ENCODE measurements at places on chromosomes 5 and 9.

DNA sequence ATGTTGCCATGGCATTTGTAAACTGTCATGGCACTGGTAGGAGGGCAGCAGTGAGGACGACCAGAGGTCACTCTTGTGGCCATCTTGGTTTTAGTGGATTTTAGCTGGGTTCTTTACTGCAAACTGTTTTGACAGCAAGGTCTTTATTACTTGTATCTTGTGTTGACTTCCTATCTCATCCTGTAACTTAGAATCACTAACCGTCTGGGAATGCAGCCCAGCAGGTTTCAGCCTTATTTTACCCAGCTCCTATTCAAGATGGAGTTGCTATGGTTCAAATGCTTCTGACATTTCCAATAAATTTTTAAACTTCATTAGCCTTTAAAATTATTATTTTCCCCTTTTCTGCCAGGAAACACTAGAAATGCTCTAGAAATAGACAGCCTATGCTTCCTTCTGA is 839.1 kb downstream of the NR2F1-AS1 start:
- DNase-seq: no peak

DNA sequence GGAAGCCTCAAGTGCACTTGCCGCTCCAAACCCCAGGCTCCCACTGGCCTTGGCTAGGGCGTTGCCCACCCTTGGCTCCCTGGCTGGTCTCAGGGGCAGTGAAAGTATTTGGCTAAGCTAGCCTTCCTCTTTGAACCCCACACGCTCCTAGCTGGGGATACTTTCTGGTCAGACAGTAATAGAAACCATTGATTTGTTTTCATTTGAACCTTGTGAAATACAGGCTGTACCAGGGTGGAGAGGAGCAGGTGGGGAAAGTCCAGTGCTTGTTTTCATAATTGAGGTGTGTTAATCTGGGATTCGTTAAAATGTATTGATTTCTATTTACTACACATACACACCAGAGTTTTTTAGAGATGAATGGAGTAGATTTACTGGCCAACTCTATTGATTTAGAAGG is 45.9 kb upstream of the TRMT10B start:
- DNase-seq: no peak

DNA sequence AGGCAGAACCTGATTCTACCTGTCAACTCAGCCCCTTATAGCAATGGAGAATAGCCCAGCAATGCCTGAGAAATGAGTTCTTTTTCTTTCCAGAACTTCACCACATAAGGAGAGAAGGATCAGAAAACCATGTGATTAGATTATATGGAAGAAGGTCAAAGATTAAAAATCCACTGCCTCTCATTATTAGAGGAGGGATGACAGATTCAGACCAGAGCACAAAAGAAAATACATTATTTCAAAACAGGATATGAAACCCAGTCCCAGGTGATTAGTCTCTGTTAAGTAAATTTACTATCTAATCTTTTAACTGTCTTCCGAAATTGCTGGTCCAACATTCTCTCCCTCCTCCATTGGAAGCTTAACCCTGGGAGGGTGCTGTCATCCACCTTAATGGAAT is 322.4 kb downstream of the SLIT3 start:
- no peak for DNase-seq

DNA sequence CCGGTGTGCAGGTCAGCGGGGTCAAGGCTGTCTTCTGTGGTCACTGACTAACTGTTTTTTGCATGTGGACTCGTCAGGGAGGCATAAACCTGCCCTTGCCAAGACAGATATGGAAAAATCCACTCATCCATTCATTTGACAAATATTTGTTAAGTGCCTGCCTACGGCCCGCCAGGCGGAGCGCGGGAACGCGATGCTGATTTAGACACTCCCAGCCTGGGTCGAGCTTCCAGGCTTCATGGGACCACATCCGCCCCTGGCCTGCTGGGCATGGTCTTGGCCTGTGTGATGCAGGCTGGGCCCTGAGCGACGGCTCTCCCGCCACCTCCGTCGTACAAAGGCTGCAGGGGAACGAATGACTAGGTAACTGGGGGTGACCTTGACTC is 18.1 kb downstream of the MYMK start:
- DNase-seq: no peak

GRCh38 chr9:82404196-82404870 is 415.8 kb downstream of the SPATA31D1 start:
- DNase-seq: peak; percentile 34

GRCh38 chr5:10863763-10864383 is 102.8 kb upstream of the DAP start:
- no peak for DNase-seq

DNA sequence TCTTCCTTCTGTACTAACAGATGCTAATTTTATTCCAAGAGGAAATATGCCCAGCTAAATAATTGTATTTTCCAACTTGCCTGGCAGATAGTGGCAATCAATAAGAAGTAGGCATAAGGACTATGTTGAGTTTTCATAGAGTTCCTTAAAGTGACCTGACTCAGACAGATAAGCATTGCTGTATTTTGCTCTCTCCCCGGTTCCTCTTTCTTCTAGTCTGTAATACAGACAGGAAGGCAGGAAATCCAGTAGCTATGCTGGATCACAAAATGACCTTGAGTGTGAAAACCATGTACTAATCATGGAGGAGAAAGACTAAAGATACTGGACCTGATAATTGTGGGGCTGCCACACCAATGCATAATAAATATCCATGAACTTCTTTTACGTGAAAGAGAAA is 701.7 kb downstream of the CETN3 start:
- DNase-seq: no peak

GRCh38 chr5:176830995-176831423 is 20.6 kb downstream of the UNC5A start:
- DNase-seq: no peak

DNA sequence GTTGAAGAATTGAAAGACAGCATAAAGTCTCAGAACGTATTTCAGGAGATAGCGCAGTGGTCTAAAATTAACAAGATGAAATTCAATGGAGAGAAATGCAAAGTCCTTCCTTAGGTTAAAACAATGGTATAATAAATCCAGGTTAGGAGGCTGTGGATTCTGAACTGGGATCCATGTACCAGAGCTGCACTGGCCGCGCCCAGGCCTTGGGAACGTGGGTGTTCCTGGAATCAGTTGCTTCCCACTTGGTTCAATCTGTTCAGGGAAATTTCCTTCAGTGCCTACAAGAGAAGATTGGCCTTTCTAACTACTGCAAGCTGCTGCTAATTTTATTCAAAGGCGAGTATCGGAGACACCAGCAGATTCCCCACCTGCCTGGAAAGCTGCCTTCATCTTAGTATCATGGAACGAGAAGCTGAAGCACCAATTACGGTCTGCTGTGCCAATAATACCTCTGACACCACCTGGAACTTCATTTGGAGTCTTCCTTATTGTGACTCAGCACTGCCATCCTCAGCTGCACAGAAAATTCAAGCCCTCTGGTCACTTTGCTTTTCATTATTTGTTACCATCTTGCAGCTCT is 14.3 kb upstream of the CTNND2 start:
- DNase-seq: no peak

- DNase-seq: no peak
Observed at GRCh38 chr9:124453586-124454191, 3.4 kb downstream of the ADGRD2 start.

DNA sequence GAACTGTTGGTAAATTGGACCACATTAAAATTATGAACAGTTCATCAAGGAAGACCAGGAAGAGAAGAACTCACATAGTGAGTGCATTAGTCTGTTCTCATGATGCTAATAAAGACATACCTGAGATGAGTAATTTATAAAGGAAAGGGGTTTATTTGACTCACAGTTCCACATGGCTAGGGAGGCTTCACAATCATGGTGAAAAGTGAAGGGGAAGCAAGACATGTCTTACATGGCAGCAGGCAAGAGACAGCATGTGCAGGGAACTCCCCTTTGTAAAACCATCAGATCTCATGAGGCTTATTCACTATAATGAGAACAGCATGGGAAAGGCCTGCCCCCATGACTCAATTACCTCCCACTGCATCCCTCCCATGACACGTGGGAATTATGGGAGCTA is 135.9 kb upstream of the MAN2A1 start:
- DNase-seq: no peak

- no peak for DNase-seq
Observed at GRCh38 chr9:73437758-73438157, 286.1 kb downstream of the ANXA1 start.

GRCh38 chr9:129995409-129996160 is 47.4 kb downstream of the FNBP1 start:
- DNase-seq: no peak

DNA sequence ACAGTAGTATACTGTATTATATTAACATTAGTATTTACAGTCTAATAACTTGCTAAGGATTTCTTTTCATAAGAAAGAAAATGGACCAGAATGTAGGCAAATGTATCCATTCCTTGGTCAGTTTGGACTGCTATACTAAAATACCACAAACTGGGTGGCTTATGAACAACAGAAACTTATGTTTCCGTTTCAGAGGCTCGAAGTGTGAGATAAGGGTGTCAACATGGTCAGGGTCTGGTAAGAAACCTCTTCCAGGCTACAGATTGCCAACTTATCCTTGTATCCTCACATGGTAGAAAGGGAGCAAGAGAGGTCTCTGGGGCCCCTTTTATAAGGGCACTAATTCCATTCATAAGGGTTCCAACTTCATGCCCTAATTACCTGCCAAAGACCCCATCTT is 9.2 kb upstream of the ESM1 start:
- DNase-seq: no peak

DNA sequence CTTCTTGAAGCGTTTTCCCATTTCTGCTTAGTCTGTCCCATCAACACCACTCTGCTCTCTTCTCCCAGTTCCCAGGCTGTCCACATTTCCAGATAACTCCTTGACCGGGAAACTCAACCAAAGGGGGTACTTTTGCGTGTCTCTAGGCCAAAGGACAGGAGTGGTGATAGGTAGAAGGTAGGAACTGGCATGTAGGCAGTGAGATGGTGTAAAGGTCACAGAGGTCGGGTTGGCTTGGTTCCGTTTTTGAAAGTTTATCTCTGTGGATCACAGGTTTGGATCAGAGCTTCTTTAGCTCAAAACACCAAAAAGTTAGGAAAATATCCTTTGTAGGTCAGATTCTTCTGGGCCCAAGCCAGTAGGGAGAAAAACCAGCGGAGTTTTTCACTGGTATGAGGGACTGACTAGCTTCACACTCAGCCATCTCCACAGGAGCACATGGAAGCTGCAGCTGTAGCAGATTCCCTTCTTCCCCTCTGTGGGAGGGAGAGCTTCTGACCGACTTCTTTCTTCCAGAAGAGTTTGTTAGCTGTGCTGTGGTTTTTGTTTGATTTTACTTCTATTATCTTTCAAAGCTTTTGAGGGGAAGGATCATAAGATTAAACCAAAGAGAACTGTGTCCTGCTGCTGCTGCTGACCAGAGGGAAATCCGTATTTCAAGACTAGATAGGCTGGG is 98.4 kb upstream of the DMRT1 start:
- no peak for DNase-seq

DNA sequence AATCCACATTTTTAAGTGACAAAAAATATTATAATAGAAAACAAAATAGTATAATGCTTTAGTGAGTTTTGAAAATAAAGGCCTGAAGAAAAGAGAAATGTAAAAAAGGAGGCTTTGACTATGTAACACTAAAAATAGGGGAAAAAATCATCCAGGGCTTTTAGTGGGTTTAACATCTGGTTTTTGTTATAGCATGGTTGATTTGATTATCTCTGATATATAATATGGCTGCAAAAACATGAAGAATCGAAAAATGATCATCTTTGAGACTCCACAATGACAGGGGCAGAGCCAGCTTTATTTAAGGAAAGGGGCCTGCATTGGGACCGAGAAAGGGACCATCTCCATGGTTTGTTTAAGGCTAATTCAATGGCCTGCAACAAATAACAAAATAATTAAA is 393.8 kb downstream of the PLK2 start:
- DNase-seq: peak; percentile 9

DNA sequence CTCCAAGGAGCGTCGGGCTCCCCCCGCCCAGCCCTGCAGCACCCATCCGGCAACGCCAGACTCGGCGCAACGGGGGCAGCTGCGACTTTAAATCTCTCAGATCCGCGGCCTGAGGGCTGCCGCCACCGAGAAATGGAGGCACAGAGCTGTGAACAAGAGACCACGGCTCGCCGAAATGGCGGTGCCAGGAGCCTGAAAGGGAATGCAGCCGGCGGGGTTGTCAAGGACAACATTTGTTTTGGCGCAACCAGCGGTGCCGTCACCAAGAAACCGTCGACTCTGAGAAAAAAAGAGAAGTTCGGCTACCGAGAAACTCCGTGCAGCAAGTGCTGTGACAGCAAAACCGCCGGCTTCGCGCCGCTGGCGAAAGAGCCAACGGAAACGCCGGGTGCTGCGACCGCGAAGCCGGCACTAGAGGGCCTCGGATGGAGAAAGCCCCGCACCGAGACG is 2.1 kb upstream of the ANXA2R start:
- DNase-seq: no peak

GRCh38 chr5:125109816-125110215 is 363.4 kb upstream of the ZNF608 start:
- DNase-seq: no peak

- DNase-seq: no peak
Observed at GRCh38 chr5:79966448-79966847, 24.6 kb downstream of the MTX3 start.

DNA sequence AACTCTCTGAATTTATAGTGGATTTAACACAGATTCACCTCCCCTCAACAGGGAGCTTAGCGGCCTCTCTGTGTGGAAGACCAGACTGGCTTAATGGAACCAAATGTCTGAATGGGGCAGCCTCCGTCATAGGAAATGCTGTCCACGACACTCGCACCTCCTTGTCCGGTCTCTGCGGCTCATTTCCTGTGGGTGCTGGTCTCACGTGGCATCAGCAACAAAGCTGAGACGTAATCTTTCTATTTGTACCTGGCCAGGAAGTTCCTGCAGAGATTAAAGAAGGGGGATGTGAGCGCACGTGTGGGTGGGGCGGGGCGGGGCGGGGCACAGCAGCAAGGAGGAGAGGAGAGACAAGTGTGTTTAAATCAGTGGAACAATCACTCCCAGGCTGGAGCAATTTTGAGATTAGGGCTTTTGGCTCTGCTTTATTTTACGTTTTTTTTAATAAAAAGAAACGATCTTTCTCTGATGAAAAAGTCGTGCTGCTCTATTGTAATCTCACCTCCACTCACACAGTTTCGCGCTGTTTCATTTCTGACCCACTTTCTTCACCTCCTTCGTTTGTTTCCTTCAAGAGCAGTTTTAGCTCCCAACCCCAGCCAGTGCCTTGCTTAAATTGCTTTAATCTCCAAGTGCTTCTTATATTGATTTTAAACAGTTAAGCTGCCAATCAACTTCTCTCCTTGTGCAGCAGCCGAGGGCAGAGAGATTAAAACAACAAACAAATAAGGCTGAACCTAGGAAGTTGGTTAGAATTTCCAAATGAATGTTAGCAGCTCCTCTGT is 132.2 kb upstream of the ASTN2 start:
- no peak for DNase-seq

- DNase-seq: no peak
Observed at GRCh38 chr5:141799507-141800167, 78.6 kb downstream of the PCDH1 start.

Data from fibroblast of skin of left quadriceps (primary cell).